Calu3 (cell line): ENCODE measurements at places on chromosomes 2 and 18. TPM values are rescaled to one million over a fixed set of nuclear protein-coding genes. Genes with fewer than 3 reads are reported as not detected.

Gene SPDYA
- 1.2 and 2.0 TPM in 2 replicates for total RNA-seq

Gene ARHGAP15
- total RNA-seq, result 1.2 TPM in 1 of 2 replicates, not detected in the other

Gene DTNA
- total RNA-seq, result 9.0 and 10.9 TPM in 2 replicates

Gene SIGLEC15
- 0.28 and 0.83 TPM in 2 replicates for total RNA-seq

Gene CROCC2
- not detected in 2 replicates for total RNA-seq

Gene CAPN14
- 0.35 and 0.42 TPM in 2 replicates for total RNA-seq

Gene CCBE1
- total RNA-seq, result 0.05 and 0.12 TPM in 2 replicates

Gene THSD7B
- total RNA-seq, result not detected in 2 replicates

Gene ZNF516
- 41.6 and 44.2 TPM in 2 replicates for total RNA-seq

Gene ITPRIPL1
- 1.2 and 1.7 TPM in 2 replicates for total RNA-seq

Gene ACVR2A
- 12.5 and 14.8 TPM in 2 replicates for total RNA-seq

Gene GAD1
- total RNA-seq, result 11.2 and 11.5 TPM in 2 replicates

Gene ADD2
- total RNA-seq, result 0.14 TPM in 1 of 2 replicates, not detected in the other

Gene SERPINB11
- total RNA-seq, result not detected in 2 replicates

Gene UCN
- 4.6 and 6.6 TPM in 2 replicates for total RNA-seq

Gene CRACDL
- 16.2 and 24.3 TPM in 2 replicates for total RNA-seq

Gene CNDP1
- not detected in 2 replicates for total RNA-seq

Gene GPAT2
- total RNA-seq, result not detected in 2 replicates

Gene MBD1
- 70.5 and 88.0 TPM in 2 replicates for total RNA-seq

Gene ONECUT2
- 182 and 209 TPM in 2 replicates for total RNA-seq

Gene ACAA2
- total RNA-seq, result 77.1 and 79.9 TPM in 2 replicates

Gene RNU2-63P
- not detected in 2 replicates for total RNA-seq

Gene CDH2
- total RNA-seq, result 1.5 and 2.3 TPM in 2 replicates

Gene RGPD3
- total RNA-seq, result not detected in 2 replicates

Gene TUBA4B
- total RNA-seq, result not detected in 2 replicates

Gene DLX2
- total RNA-seq, result not detected in 2 replicates

Gene GAREM2
- total RNA-seq, result 2.6 and 2.8 TPM in 2 replicates

Gene DPYSL5
- 0.32 TPM in 1 of 2 replicates, not detected in the other for total RNA-seq

Gene DUSP2
- total RNA-seq, result 4.1 and 5.9 TPM in 2 replicates

Gene CHST9
- total RNA-seq, result 50.4 and 56.9 TPM in 2 replicates

Gene GCG
- total RNA-seq, result not detected in 2 replicates

Gene BOLL
- total RNA-seq, result not detected in 2 replicates

Gene PASK
- total RNA-seq, result 53.3 and 69.3 TPM in 2 replicates

Gene M1AP
- total RNA-seq, result not detected in 2 replicates
